ENCODE measurements at places on chromosomes 1 and 21. TPM values are rescaled to one million over a fixed set of nuclear protein-coding genes. Genes with fewer than 3 reads are reported as not detected.

KLHDC8A gene
- total RNA-seq = not detected

RIPPLY3 gene
- not detected for total RNA-seq

POLR3GL gene
- total RNA-seq = 26.2 TPM

KRTAP12-2 gene
- not detected for total RNA-seq

CASQ2 gene
- not detected for total RNA-seq

S100A7 gene
- total RNA-seq = not detected

ARHGEF11 gene
- total RNA-seq = 20.3 TPM

TTC4 gene
- 15.0 TPM for total RNA-seq

SPRR2G gene
- not detected for total RNA-seq

DNM3 gene
- 0.94 TPM for total RNA-seq

BCAN gene
- not detected for total RNA-seq

DOCK7 gene
- total RNA-seq = 74.9 TPM

SLC26A9 gene
- not detected for total RNA-seq

PTPN7 gene
- total RNA-seq = not detected

CYP4Z1 gene
- not detected for total RNA-seq

SARS1 gene
- total RNA-seq = 204 TPM

HMCN1 gene
- total RNA-seq = 52.2 TPM

WASF2 gene
- 15.8 TPM for total RNA-seq

CRYBG2 gene
- under 0.01 TPM for total RNA-seq

C2CD2 gene
- total RNA-seq = 19.1 TPM

OR2T29 gene
- total RNA-seq = not detected

TMEM240 gene
- 5.4 TPM for total RNA-seq

KPRP gene
- not detected for total RNA-seq

HIVEP3 gene
- 0.17 TPM for total RNA-seq

DNASE2B gene
- 0.09 TPM for total RNA-seq

LCE1A gene
- not detected for total RNA-seq

KLHDC7A gene
- not detected for total RNA-seq

GPR3 gene
- total RNA-seq = 0.09 TPM

ADGRB2 gene
- 10.6 TPM for total RNA-seq

MLLT11 gene
- total RNA-seq = 1.5 TPM

CR1L gene
- total RNA-seq = not detected

GPATCH4 gene
- 5.4 TPM for total RNA-seq

NR0B2 gene
- total RNA-seq = not detected

CD244 gene
- total RNA-seq = not detected

EDARADD gene
- under 0.01 TPM for total RNA-seq

TCHHL1 gene
- total RNA-seq = not detected

MUL1 gene
- 19.1 TPM for total RNA-seq

NUF2 gene
- total RNA-seq = 1.6 TPM

SLC45A1 gene
- 2.6 TPM for total RNA-seq

HPCAL4 gene
- not detected for total RNA-seq

GOLT1A gene
- total RNA-seq = not detected

IBA57 gene
- total RNA-seq = 3.3 TPM

CHIA gene
- not detected for total RNA-seq

SPATA21 gene
- total RNA-seq = not detected

JAM2 gene
- total RNA-seq = 1.4 TPM

LHX4 gene
- 0.09 TPM for total RNA-seq

Measured in bronchial smooth muscle cell (primary cell).